ENCODE measurements at places on chromosomes 1 and 21.

GRCh38 chr1:116805398-116805797, 51.2 kb downstream of the CD2 start:
- no peak for DNase-seq

DNA sequence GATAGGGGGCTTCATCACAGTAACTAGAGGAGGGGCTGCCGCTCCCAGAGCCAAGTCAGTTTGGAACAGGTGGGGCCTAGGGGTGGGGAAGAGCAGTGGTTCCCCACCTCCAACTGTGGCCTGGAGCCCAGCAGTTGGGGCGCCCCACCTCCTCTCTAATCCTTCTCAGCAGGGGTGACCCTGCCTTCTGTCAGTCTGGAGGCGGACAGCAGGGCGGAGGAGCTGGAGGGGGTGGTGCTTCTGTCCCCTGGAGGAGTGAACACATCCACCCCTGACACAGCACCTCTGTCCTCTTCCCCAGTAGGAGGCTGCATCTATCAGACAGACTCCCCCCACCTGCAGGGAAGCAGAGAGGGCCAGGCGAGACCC, 73.8 kb downstream of the MRPL37 start:
- DNase-seq: no peak

DNA sequence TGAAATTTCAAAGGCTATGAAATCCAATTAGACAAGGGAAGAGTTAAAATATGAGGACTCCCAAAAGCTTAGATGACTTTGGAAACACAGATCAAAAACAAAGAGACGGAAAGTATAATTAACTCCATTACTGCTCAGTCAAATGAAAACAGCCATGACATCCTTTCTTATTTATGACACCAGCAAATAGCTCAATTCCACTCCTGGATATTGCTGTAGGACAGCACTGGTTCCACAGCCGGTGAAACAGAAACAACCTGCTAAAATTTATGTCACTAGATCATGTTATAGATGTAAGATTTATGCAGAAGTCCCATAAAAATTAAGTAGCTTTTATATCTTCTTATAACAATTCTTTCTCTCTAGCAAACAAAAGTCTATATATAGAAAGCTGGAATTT, 65.6 kb upstream of the RRP15 start:
- DNase-seq: no peak

GRCh38 chr1:34749992-34750391, 4.9 kb upstream of the GJB5 start:
- no peak for DNase-seq

DNA sequence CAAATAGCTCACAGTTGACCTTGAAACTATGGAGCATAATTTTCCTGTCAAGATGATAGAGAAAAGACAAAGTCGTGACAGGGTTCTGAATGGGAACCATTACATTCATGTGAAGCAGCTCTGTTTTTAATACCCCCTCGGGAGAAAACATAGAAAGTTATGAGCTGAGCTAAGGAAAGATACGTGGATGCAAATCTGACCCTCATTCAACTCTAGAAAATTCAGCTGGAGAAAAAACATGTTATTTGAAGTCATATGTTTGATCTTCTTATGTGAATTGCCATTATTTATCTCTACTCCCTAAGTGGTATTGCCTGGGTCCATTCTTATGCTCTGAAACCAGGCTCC, 48.0 kb upstream of the LRRC52 start:
- no peak for DNase-seq

- no peak for DNase-seq
These were observed 292.8 kb downstream of the HMCN1 start for GRCh38 chr1:186026946-186027345.

DNA sequence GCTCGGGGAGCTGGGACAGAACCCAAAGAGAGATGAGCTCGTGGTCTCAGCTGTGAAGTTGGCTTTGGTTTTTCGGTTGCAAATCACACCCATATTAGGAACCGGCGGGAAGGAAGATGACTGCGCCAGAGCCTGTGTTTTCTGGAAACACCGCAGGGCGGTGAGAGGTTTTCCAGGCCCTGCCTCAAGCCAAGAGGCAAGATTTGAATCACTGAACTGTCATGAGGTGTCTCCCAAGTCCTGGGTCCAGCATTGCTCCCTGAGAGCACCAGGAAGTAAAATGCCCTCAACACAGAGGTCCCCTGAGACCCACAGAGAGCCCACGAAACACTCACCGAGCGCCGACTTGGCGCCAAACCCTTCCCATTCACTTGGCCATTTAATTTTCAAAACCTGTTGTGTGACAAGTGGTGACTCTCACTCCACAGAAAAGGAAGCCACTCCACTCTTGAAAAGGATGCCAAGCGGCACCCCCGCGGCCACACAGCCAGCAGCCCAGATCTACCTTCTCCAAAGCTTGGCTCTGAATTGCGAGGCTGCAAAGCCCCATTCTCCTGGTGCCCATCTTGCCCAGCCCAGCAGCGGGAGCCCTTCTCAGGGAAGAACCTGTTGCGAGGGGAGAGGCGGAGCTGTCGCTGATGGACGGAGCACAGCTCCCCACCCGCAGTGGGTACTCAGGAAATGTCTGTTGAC, 99.0 kb upstream of the RUNX3 start:
- DNase-seq: no peak

DNA sequence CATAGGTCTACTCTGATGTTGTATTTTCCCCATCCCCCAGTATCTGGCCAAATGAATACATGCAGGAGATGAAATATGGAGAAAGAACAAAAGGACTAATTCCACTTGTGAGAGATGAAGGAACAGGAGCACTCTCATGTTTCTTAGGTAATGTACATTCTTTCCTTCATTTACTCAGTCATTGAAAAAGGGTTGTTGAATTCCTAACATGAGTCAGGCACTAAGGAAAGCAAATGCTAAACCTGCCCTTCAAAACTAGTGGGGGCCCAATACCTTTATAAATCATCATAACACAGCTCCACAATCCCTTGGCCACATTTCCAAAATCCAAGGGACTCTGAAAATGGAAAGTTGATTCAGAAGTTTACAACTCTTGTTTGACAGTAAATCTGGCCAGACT, 94.3 kb downstream of the DIRAS3 start:
- no peak for DNase-seq

- no peak for DNase-seq
These were observed 3.3 kb upstream of the SSBP3 start for GRCh38 chr1:54409156-54410142.

- DNase-seq: no peak
These were observed 125.5 kb downstream of the CLEC20A start for GRCh38 chr1:178371235-178371634.

DNA sequence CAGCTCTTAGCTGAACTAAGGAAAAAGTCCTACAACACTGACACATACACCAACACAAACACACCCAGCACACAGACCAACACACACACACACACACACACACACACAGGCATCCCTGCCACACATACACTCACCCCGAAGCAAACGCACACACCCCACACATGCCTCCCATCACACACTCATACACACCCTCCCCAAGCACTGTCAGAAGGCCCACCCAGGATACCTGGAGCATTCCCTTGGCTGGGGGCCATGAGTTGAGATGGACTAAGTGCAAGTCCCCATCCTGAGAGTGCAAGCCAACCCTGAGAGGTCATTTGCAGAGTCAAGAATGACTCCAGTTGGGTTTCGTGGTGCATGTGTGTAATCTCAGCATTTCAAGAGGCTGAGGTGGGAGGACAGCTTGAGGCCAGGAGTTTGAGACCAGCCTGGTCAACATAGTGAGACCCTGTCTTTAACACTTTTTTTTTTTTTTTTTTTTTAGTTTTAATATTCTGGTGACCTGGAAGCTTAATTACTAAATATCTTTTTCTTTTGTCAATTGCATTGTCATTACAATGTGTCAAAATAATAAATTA, 117.3 kb downstream of the RHOU start:
- no peak for DNase-seq

- DNase-seq: no peak
These were observed 22.6 kb downstream of the FMO5 start for GRCh38 chr1:147202576-147202975.

GRCh38 chr1:59094001-59094400, 202.9 kb upstream of the FGGY start:
- no peak for DNase-seq

GRCh38 chr1:46421739-46422138, 27.6 kb downstream of the FAAH start:
- DNase-seq: no peak

GRCh38 chr1:111801071-111801850, 45.6 kb downstream of the DDX20 start:
- no peak for DNase-seq

DNA sequence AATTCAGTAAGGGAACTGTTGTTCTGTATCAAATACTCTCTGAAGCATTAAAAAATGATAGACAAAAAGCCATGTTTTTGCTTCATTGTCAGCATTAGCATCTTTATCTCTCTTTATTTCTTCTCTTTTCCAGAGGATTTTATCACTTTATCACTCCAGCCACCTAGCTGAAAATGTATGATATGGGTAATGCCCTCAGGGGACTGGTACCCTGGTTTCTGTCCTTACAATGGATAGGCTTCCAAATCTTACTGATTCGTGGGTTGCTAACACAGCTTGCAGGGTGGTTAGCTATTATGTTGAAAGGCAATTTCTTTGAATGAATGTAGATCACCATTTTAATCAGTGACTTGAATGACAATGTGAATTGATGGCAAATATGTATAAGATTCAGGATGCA, 23.3 kb upstream of the HRNR start:
- DNase-seq: no peak

GRCh38 chr1:17053086-17053684, 647 bp downstream of the SDHB start:
- DNase-seq: no peak

Data from SHP77 treated with DMSO at 0.1 percent for 48 hours (cell line).